ENCODE measurements at places on chromosomes 3 and 15.

DNA sequence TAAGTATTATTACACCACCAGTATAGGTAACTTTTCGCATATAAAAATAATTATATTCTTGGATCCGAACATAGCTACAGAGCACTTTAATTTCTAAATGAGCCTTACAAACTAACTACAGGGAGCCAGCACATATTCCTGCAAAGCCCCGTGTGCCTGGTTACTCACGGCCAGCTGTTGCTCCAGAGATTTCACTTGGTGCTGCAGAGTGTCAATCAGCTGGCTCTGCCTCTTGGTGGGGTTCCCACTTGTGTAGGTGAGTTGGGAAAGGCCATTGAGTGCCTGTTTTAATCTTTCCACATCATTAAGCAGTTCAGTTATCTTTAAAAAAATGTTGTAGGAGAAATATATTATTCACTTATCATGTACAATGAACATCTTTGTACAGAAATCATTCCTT, 98.9 kb downstream of the UACA start:
- no peak for DNase-seq

DNA sequence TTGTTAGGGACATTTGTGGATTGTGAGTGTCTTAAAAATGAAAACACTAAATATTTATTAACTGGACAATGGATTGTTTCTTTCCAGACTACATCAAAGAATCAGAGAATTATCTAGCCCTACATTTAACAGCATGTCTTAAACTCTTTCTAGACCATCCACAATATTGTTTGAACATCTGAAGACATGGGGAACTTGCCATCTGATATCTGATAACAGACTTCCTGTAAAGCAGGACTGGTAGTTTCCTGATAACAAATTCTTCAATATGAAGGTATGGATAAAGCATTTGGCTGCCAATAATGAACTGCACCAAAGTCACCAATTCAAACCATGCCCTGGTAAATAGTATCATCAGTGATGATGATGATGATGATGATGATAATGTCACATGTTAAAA, 26.2 kb upstream of the HACD2 start:
- DNase-seq: no peak

GRCh38 chr3:94937980-94938379, 875.1 kb downstream of the NSUN3 start:
- DNase-seq: no peak

GRCh38 chr3:33063651-33064051, 33.3 kb downstream of the GLB1 start:
- DNase-seq: no peak

GRCh38 chr3:24365168-24365567, 129.5 kb downstream of the THRB start:
- DNase-seq: no peak

DNA sequence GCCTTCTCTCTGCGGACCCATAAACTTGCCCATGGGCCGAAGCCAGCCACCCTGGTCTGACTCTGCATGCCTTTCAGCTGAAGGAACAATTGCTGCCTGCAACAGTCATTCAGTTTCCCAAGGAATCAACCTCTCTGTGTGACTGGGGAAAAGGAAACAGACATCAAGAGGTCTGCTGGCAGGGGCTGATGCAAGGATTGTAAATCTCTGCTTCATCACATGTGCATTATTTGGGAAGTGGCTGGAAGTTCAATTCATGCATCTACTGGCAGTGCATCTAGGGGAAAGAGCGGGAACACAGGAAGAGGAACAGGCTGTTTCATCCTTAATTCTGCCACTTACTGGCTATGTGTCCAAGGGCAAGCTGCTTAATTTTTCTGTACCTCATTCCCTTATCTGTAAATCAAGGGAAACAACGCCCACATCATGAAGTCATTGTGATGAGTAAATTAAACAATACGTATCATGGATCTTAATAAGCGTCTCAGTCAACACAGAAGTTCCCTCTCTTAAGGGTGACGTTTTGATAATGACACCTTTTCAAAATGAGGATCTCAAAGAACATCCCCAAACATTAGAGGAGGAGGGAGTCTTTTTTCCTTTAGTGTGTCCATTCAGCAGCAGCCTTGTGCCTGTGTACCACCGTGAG, 17.4 kb upstream of the ADPGK start:
- no peak for DNase-seq

DNA sequence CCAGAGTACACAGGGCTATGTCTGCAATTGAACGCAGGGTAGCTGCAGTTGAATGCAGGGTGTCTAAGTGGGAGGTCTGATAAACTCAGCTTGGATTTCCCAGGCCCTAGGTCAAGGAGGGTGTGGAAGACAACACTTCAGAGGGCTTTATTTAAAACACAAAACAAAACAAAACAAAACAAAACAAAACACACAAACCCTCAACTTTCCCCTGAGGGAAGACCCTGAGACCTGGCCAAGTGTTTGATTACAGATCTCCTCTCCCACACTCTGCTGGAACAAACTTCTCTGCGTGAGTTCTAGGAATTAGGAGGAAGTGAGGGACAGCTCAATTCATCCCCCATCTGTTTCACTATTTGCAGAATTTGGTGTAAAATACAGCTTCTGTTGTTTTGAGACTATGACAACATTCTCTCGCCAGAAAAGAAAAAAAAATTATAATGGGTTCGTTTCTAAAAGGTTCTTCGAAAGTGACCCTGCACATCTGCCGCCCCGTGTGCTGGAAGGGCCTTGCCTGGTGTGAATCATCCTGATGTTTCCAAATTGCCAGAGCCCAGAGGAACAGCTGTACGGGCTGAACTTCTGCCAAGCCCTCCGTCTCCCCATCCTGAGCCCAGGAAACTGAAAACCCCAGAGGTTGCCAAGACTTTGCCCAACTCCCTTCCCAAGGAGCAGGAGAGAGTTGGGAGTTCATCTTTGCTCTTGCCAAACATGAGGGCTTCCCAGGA, 73.3 kb upstream of the RAD18 start:
- no peak for DNase-seq

- DNase-seq: no peak
These were observed 39.2 kb upstream of the CSPG4 start for GRCh38 chr15:75751891-75752290.

DNA sequence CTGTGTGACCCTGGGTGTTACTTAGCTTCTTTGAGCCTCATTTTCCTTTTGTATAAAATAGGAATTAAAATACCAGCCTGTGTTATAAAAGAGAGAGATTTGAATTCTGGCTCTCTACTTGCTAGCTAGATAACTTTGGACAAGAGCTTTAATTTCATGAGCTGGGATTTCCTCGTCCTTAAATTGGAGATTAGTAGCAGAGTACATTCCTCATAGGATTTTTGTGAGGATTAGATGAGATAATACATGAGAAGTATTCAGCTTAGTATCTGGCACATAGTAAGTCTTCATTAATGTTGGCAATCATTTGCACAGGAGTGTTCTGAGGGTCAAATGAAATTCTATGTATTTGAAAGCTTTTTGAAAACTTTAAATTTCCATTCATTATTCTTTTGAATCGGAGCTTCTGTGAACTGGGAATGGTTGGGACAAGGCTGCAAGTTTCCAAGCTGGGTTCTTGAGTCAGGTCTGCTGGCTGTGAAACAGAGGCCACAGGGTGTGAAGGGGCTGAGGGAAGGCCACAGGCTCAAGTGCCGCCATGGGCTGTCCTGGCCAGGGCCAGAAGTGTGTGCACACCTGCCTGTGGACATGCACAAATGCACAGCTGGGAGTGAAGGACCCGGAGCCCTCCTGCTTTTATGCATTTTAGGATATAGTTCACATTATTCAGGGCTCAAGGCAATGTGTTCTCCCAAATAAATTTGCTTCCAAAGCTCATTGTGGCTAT, 17.2 kb downstream of the ALPK3 start:
- DNase-seq: no peak

DNA sequence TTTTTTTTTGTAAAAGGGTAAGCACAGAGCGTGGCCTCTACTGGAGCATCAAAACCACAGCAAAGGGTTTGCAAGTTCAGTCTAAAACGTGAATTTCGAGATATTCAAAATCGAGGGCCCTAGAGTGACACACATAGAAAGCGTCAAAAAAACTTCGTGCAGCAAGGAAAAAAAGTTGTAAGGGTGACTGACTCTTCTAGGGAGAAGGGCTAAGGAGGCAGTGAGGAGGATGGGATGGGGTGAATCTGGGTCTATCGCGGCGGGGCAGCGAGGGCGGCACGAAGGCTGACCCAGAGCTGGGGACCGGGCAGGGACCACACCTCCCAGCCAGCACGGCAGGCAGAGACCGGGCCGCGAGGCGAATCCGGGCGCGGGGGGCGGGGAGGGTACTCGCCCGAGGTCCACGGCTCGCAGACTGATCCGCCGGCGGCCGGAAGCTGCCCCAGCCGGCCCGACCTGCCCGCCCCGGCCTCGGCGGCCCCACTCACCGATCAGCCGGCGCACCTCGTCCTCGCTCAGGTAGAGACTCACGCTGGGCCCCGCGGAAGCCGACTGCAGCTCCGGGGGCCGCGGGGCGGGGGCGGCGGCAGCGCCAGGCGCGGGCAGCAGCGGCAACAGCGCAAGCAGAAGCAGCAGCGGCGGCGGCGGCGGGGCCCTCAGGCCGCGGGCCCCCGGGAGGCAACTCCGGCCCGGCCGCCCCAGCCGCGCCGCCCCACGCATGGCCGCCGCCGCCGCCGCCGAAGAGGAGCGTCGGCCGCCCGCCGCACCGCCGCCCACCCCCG, 533 bp downstream of the RYK start:
- no peak for DNase-seq

- DNase-seq: no peak
These were observed 43.1 kb downstream of the CEMIP start for GRCh38 chr15:80822256-80822655.

GRCh38 chr3:108605491-108605890, 16.0 kb downstream of the DZIP3 start:
- DNase-seq: no peak

DNA sequence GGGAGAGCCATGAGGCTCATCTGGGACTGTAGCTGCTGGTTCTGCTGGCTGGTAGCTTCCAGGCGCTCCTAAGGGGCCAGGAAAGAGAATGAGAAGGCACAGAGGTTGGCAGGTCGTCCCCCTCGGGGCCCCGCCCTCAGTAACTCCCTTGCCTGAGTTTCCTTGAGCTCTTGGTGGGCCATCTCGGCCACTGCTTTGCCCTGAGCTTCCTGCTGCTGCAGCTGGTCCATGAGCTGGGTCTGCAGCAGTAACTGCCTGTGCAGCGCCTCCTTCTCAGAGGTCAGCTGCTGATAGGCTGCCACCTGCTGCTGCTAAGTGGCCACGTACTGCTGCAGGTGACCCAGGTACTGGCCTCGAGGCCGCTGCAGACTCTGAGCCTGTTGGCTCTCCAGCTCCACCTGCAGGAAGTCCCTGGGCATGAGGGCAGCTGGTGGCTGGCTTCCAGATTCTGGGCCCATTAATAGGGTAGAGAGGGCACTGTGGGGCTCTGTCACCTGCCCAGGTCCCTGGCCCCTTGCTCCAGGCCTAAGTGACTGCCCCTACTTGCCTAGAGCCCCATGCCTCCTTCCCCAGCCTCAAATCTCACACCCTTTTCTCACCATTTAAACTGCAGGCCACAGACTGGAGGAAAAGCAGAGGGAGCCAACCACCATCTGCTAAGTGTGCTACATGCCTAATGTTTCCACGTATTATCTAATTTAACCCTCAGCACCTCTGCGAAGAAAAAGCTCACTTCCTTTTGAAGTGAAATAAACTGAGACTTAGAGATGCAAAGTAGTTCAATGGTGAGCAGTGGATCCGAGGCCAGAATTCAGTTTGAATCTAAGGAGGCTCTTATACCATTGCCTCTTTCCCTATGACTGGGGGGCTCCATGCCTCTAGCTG, 10.8 kb upstream of the VPS33B start:
- peak; percentile 83 for DNase-seq

DNA sequence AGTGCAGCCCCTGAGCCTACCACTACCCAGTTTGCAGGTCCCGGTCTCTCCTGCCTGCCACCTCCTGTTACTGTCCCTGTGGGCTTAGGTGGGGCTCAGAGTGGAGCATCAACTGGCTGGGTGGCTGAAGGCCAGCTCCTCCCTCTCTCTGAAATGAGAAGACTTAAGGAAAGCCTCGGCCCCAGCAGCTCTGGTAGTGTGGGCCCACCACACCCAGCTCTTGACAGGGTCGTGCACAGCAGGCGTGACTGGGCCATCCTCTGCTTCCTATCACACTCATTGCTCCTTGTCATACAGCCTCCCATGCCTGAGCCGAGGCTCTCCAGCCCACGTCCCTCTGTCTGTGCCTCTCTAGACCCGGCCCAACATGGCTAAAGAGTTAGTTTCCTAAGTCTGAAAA, 142.7 kb upstream of the LINGO1 start:
- no peak for DNase-seq

- DNase-seq: peak; percentile 82
These were observed 508.6 kb downstream of the FHIT start for GRCh38 chr3:60742606-60743145.

DNA sequence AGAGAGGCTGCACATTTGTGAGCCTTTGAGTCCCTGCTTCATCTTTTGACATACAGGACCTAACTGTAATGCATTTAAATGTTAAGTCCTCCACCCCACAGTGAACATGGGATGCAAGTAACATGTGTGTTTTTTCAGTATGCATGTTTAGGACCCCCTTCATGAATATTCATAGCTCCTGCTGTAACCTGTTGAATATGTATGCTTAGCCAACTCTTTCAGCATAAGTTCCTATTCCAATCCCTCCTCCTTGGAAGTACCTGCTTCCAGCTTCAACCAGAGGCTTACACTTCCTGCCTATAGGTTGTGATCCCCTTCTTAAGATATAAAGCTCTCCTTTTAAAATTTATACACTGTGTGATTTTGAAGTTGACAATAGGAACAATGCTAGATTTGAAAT, 36.9 kb upstream of the GNB4 start:
- no peak for DNase-seq

DNA sequence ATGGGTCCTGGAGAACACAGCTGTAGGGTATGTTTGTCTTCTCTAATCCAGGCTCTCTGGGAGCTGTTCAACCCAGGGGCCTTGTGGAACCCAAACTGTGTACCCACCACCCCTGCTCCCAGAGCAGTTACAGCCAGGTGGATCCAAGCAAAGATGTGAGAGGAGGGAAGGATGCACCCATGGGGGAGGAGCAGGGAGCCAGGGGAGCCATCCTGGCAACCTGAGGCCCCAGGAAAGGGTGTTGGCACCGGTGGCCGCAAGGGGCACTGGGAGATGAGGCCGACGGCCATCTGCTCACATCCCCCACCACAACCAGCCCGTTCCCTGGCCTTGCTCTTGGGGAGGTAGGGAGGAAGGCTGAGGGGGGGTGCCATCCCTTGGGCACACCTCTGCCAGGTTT, 43.2 kb downstream of the CMTM6 start:
- DNase-seq: no peak

- peak; percentile 68 for DNase-seq
These were observed 15.6 kb upstream of the MAGEF1 start for GRCh38 chr3:184727357-184728009.

- no peak for DNase-seq
These were observed 36.0 kb upstream of the CBLB start for GRCh38 chr3:105904678-105905284.

- DNase-seq: no peak
These were observed 307.7 kb downstream of the ARPP21 start for GRCh38 chr3:35946854-35947515.

- no peak for DNase-seq
These were observed 4.8 kb downstream of the CCDC12 start for GRCh38 chr3:46971742-46972141.
